ENCODE measurements at places on chromosomes 3 and 15.
A peak's percentile ranks its signal among the peaks of the same experiment; 100 is the strongest.

DNA sequence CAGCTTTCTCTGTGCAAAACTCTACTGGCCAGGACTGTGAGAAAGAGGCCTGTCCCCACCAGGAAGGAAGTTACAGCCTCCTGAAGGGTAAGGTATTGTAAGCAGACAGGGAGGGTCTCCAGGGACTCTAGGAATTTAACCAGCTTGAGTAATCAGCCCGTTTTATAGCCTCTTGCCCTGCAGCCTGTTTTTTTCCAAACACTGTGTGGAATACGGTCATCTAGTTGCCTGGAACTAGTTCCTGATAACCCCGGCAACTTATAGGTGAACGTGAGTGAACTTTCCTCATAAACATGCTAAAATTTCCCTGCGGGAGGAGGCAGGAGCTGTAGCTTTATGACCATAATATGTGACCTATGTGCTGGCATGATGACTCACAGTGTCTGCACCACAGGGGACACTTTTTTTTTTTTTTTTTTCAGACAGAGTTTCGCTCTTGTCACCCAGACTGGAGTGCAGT is 60.1 kb upstream of the DAZL start:
- peak; percentile 15 for DNase-seq

DNA sequence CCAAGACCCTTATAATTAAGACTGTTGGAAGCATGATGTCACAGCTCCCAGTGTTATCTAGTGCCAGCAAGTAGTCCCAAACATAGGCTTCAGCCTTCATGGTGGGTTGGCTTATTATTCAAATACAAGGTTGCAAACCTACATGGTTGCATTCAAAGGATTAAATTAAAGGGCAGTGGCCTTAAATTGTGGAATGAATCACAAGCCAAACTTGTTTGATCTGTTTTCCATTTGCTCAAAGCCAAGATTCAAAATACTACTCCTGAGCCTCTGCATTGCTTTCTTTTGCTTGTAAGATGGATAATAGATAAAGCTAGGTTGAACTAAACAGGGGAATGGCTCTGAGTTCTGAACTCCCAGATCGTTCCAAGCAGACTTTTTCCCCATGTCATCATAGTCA is 52.4 kb upstream of the GNB4 start:
- DNase-seq, result no peak

- peak; percentile 9 for DNase-seq
Measured at GRCh38 chr3:178001670-178002101, 534.5 kb upstream of the KCNMB2 start.

DNA sequence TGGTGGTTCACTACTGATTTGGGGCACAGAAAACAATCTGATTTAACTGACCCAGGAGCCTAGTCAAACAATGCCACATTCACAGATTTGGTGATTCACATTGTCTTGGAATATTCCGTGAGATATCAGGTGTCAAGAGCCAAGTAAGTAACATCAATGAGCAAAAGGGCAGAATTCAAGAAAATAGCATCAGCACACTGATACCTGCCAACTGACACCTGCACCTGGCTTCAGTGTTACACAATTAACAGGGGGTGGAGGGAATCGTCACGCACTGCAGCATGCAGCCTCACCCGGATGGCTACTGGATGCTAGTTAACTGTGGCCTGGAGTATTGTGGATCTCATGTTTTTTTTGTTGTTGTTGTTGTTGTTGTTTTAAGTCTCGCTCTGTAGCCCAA is 17.6 kb downstream of the CCNL1 start:
- no peak for DNase-seq

DNA sequence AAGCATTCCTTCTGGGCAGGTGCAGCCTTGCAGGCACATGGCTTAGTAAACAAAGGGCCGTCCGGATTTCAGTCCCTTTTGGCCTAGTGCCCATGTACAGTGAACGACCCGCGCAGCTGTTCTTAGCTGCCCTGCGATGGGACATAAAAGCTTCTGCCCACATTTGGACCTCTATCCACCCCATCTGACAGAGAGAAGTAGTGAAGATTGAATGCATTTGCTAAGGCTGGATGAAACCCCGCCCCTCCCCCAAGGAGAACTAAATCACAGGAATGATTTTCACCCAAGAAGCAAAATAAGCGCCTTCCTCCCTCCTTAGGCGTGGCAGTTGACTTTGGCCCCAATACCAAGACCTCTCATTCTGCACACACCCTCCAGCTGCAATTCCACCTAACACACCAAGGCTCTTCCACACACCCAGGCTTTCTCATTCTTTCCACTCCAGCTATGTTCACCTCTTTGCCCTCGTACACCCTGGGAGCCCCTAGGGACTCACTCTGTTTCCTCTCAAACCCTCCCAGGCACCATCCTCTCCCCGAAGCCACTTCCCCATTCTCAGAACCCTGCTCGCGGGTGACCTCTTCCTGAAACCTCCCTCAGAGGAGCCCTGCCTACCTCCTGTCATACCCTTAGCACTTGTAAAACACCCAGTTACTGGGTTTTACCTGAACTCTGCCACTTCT is 14.1 kb upstream of the HRH1 start:
- DNase-seq, result no peak

- no peak for DNase-seq
Measured at GRCh38 chr3:72421126-72421525, 427.1 kb downstream of the SHQ1 start.
